Activated CD4-positive, alpha-beta T cell treated with anti-CD3 and anti-CD28 coated beads, Interleukin-2, amount 50 U/mL, for 16 hours (primary cell): ENCODE measurements at places on chromosomes 5 and 9.

GRCh38 chr9:127200106-127200862, 64.3 kb upstream of the GARNL3 start:
- DNase-seq, result no peak

DNA sequence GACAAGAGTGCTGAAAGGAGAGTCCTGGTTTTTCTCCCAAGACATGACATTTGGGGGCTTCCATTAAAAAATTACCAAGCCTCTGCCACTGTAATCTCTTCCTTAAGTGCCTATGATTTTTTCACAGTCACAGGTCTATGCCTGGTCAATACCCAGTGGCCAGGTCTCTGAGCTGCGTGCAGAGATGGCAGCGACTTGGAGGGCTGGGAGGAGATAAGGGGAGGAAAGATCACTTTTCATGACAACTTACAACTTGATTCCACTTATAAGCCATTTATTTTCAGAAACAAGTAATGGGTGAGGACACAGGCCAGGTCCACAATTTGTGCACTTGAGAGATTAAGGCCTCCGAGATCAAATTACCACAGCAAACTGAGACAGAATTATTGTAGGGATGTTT, 1.9 kb upstream of the PCDHAC2 start:
- no peak for DNase-seq

DNA sequence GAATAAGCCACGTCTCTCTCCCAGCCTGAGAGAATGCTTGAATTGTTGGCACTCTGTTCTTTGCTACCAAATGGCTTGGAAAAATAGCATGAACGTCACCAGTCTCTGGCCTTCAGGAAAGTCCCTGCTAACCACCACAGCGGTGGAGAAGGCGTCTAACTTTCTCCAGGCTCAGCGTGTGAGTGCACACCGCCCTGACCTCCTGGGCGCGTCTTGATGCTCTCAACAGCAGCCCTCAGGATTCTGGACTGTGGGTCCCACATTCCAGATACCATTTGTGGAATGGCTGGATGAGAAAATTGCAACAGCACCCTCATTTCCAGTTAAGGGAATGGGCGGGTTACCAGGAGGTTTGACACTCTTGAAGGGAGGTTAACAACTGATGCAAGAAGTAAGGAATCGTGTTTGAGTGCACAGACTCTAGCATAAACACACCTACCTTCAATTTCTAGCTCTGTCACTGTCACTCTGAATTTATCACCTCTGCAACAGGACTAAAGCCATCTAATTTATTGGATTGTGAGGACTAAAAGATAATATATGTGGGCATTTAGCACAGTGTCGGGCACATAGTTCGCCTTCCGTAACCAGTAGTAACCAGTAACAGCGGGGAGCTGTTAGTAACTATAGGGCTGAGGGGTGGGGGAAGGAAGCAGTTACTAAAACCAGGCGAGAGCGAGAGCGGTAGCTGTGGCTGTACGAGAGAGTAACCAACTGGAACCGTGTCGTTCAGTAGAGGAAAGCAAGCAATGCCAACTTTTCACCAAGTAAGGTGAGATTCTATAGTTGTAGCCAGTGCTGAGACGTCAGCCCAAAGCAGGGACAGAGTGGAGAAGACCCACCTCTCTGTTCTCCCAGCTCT, 807 bp upstream of the PLGRKT start:
- DNase-seq, result peak; percentile 76

DNA sequence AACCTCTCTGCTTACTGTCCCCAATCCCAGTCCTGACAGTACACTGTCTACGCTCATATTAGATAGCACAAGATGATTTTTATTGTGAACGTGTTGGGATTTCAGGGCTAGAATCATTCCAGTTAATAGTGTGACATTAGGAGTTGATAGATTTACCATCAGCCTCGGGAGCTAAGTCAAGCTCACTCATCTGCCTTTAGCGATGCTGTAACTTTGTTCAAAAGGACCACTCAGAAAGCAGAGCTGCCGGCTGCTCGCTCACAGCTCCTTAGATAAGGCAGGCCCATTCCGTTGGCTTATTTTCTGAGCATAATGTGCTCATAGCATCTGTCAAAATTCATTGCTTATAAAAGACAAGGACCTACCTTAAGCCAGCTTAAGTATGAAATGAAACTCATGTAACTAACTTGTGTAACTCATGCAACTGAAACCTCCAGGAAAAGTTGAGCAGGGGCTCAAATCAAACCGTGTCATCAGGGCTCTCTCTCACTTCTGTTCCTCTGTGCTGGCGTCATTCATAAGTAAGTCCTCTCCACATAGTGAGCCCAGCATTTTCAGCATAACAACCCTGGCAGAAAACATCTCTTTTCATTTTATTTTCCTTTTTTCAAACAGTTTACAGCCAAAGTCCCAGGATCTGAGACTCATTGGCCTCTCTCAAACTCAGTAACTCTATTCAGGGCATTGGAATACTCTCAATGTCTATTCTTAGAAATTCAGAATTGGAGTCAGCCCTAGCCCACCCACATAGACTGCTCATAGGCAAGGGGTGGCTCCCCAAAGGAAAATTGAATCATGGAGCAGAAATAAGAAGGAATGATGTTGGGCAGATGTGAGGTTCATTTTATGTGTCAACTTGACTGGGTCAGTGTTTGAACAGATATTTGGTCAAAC, 208.8 kb downstream of the MAN2A1 start:
- DNase-seq, result no peak

GRCh38 chr5:175712313-175712680, 54.4 kb downstream of the HRH2 start:
- DNase-seq, result no peak

DNA sequence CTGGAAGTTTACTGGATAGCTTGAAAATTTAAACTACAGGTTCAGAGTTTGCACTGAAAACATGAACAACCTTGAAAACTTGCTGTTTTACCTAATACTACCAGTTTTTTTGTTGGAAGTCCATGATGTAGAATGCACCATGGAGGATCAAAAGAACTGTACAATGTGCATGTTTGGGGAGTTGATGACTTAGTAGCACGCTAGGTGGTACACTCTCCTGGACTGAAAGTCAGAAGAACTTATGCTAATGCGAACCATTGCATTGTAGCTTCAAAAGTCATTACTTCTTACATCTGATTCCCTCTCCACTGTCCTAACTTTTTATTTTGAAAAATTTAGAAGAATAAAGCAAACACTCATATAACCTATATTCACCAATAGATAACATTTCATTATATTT, 211.0 kb downstream of the OSTF1 start:
- DNase-seq, result no peak

GRCh38 chr9:20054734-20055133, 265.9 kb upstream of the SLC24A2 start:
- DNase-seq, result no peak

GRCh38 chr5:96629774-96630173, 32.4 kb upstream of the CAST start:
- no peak for DNase-seq

- DNase-seq, result no peak
Measured at GRCh38 chr9:18942801-18943200, 90.2 kb downstream of the SAXO1 start.

- DNase-seq, result peak; percentile 50
Measured at GRCh38 chr9:118522093-118523028, 818.2 kb downstream of the TLR4 start.

DNA sequence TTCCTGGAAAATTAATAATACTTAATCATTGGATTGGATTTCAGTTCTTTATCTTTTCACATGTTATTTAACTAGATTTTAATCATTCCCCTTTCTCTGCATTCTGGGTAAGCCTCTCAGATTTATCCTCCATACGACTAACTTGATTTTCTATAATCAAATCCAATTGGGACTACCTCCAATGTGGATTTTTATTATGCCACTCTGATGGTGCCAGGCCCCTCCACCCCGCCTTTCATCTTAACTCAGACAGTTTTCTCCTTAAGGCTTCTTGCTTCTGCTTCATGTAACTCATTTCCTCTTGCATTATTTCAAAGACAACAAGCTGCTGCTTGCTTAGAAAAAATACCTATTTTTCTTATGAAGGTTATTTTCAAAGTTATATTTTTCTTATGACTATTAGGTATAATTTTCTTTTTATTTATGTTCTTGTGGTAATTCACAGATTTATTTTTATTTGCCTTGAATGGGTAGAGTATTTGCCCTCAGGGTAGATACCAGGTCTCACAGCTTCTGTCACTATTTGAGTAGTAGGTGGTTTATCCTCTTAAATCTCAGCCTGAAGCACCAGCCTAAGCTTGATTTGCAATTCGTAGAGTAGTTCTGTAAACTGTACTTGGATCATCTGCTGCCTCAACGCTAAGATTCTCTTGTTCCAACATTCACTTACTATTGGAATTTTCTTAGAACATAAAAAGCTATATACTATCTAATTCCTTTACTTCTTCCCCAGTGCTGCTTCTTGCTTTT, 659.0 kb upstream of the ARRDC3 start:
- DNase-seq, result no peak

DNA sequence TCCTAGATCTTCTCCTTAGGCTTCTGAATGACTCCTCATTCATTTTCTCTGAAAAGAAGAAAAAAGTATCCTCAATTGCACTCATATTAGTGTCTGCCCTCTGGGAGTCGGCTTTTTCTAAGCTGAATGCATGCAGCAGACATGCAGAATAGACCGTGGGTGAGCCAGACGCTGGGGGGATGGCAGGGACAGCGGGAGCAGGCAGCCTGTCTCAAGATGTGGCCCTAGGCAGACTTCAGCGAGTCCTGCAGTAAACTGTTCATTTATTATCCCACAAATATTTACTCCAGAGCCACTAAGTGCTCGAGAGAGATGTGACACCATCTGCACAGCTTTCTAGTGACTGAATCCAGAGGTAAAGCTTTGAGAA, 164.9 kb upstream of the RAI14 start:
- DNase-seq, result no peak

- no peak for DNase-seq
Measured at GRCh38 chr5:115369430-115370144, 73.1 kb upstream of the CCDC112 start.

GRCh38 chr9:81521892-81522291, 167.5 kb downstream of the TLE1 start:
- no peak for DNase-seq

DNA sequence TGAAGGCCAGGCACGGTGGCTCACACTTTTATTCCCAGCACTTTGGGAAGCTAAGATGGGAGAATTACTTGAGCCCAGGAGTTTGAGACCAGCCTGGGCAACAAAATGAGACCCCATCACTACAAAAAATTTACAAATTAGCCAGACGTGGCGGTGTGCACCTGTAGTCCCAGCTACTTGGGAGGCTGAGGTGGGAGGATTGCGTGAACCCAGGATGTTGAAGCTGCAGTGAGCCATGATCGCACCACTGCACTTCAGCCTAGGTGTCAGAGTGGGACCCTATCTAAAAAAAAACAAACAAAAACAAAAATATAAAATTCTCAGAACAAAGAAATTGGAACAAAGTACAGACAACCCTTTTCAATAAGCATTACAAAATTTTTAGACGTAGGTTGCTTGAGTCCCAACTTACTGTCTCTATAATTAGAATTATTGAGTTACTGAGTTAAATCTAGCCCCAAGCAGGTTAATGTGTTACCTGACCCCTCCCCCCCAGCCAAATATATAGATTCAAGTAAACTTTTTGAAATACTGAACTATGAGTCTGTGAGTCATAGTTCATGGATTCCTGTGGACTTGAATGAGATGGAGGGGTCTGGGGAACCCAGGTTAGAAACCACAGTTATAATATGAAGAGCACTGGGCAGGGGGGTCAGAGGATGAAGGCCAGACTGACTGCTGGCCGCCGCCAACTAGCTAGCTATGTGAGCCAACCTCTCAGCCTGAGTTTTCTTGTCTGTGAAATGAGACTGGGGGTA, 173.1 kb downstream of the AOPEP start:
- DNase-seq, result no peak

GRCh38 chr9:93236541-93237206, 52.7 kb downstream of the WNK2 start:
- DNase-seq, result no peak

DNA sequence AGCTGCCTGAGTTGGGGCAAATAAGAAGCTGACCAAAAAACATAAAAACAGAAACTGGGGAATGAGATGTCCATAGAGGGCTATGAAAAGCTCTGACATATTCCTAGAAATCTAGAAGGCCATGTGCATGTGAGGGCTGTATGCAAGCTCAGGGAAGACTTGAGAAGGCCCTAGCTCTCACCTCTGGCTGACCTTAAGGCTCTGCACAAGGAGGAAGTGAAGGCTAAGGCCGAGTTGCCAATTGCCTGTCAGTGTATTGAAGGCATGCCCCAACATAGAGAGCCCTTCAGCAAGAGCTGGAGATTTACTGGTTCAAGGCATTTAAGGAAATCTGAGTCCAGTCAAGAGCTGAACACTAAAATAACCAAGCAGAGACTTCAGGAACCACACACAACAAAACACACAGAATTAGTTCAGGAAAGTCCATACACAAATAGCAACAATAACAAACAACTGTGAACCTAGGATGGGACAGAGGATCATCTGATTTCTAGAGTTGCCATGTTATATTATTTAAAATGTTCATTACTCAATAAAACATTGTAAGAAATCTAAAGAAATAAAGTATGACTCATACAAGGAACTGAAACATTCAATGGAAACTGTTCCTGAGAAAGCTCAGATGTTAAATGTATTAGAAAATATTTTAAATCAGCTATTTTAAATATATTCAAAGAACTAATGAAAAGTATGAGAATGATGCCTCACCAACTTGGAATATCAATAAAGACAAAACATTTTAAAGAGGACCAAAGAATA, 161.8 kb downstream of the AUH start:
- DNase-seq, result no peak

GRCh38 chr5:75671506-75671905, 45.7 kb downstream of the POC5 start:
- DNase-seq, result no peak

- peak; percentile 6 for DNase-seq
Measured at GRCh38 chr5:168076561-168076991, 214.9 kb upstream of the WWC1 start.

GRCh38 chr5:90658620-90659019, 100.0 kb downstream of the ADGRV1 start:
- DNase-seq, result no peak

DNA sequence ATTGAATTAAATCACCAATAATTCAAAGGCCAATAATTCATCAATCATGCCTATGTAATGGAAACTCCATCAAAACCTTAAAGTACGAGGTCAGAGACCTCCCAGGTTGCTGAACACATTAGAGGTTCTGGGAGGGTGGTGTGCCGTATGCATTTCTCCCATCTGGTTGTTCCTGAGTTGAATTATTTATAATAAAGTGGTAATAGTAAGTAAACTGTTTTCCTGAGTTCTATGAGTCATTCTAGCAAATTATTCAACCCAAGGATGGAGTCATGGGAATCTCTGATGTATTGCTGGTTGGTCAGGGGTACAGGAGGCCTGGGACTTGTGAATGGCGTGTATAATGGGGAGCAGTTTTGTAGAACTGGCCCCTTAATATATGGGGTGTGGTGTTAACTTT, 191.7 kb downstream of the CARTPT start:
- no peak for DNase-seq

GRCh38 chr9:124680049-124680448, 91.1 kb downstream of the NR6A1 start:
- DNase-seq, result no peak

- DNase-seq, result no peak
Measured at GRCh38 chr5:109406719-109407118, 3.1 kb downstream of the PJA2 start.

DNA sequence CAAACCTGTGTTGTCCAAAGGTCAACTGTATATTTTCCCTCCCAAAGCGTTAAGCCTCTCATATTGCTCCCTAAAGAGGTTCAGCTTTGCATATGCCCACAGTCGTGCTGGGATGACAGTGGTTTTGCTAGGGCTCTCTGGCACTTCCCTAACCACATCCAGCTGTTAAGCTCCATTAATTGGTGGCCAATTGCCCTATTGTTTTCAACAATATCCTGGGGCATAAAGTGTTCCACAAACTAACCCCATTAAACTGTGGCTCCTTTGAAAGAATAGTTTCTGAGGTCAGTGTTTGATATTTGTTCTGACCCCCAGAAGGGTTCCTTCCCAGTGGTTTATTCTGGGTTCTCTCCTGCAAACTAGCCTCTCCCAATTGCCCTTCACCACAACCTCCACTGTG, 194.5 kb downstream of the HSD17B3 start:
- DNase-seq, result no peak
